Caco-2 (cell line): ENCODE measurements at places on chromosomes 1 and 21. TPM values are rescaled to one million over a fixed set of nuclear protein-coding genes. Genes with fewer than 3 reads are reported as not detected.
A peak's percentile ranks its signal among the peaks of the same experiment; 100 is the strongest.

DNA sequence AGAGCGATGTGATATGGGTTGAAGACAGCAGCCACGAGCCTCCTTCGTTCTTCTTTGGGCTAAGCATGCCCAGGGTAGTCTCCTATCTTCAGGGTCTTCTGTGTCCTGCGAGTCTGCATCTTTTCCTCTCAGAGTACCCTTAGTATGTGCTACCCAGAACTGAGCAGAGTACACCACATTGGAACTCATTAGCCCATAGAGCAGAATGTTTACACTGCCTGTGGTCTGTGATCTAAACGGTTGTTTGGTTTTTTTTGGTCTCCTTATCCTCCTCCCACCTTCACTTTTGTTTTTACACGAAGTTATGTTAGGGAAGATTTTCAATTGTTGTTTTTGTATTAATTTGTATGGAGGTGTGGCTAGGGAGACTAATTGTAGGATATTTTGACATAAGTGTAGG, 126.4 kb downstream of the NEK7 start:
- H3K4me1 ChIP-seq = no peaks in the 10 kb centered on the region
- no peak overlapping the region for H3K27ac ChIP-seq
- H3K36me3 ChIP-seq = no peaks in the 10 kb centered on the region
- no peak for DNase-seq
- no peak overlapping the region for H3K4me3 ChIP-seq

GRCh38 chr1:36516372-36517010, 33.8 kb upstream of the CSF3R start:
- no peak overlapping the region for H3K27ac ChIP-seq
- no peaks in the 10 kb centered on the region for H3K27me3 ChIP-seq
- DNase-seq = peak; percentile 38

DNA sequence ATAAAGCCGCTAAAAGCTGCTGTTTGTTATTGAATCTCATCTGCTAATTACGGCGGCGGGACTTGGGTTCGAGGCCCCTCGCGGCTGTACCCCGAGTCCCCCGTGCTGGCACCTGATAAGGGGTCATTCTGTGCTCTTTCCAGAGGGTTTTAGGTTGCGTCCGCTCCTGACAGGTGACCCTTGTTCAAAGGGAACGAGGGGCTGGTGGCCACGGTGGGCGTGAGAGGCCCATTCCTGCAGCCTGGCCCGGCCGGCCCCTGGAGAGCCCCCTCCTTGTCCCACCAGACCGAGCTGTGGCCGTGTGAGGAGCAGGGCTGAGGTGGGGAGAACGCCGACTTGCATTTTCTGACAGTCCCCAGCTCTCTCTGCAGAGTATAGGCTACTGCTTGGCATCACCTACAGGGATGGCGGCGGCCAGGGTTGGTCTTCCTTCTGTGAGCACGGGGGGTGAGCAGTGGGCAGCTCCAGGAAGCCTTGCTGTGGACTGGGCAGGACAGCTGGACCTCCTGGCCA, 12.2 kb downstream of the PRDM16 start:
- no peak for DNase-seq
- H3K4me3 ChIP-seq = no peak overlapping the region
- no peaks in the 10 kb centered on the region for H3K27me3 ChIP-seq
- no peaks in the 10 kb centered on the region for H3K4me1 ChIP-seq
- H3K27ac ChIP-seq = no peak overlapping the region
- H3K36me3 ChIP-seq = no peaks in the 10 kb centered on the region

DNA sequence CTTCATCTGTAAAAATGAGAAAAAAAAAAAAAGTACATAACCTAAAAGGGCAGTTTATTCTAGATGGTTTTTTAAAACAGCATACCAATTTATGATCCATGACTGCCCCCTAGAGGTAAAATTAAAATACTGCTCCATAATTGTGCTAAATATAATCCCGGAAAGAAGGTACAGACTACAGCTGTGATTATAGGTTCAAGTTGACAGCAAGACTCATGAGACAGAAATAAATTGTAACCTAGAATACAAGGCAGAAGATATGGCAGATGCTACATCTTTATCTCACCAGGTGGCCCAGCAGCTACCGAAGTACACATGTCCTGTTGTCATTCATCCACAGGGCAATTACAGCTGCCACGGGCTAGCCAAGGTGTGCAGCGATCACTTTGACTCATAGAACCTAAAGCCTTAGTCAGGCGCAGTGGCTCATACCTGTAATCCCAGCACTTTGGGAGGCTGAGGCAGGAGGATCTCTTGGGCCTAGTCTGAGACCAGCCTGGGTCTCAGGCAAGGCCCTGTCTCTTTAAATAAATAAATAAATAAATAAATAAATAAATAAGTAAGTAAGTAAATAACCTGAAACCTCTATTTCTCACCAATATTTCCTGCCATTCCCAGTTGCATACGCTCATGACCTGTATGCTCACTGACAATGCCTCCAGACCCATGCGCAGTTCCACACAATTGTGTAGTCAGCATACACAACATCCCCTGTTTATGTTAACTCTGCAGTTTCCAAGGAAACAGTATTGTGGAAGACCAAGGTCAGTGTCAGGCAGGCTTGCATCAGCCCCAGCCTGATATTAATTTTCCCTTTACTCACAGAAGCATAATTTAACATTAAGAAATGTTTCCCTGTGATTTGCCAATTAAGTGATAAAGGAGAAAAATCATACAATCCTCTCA, 18.3 kb upstream of the PPIE start:
- H3K4me3 ChIP-seq = no peak overlapping the region
- no peaks in the 10 kb centered on the region for H3K36me3 ChIP-seq
- H3K27ac ChIP-seq = no peak overlapping the region

- H3K36me3 ChIP-seq = no peaks in the 10 kb centered on the region
- H3K4me1 ChIP-seq = no peaks in the 10 kb centered on the region
- no peaks in the 10 kb centered on the region; the same call in 1 of the 2 replicates for H3K27me3 ChIP-seq
- H3K4me3 ChIP-seq = no peak overlapping the region
- H3K27ac ChIP-seq = no peak overlapping the region
Measured at GRCh38 chr21:44900559-44901251, 20.0 kb downstream of the ITGB2 start.

- no peak for DNase-seq
- H3K4me3 ChIP-seq = peak overlapping the region; percentile 55
- peak overlapping the region; percentile 96 for H3K27ac ChIP-seq
- H3K4me1 ChIP-seq = peaks cover 28% of the 10 kb centered on the region
Measured at GRCh38 chr1:6578624-6579373, 995 bp upstream of the ZBTB48 start.

- no peaks in the 10 kb centered on the region for H3K36me3 ChIP-seq
- no peak overlapping the region for H3K4me3 ChIP-seq
- peaks cover 23% of the 10 kb centered on the region for H3K4me1 ChIP-seq
- no peak overlapping the region for H3K27ac ChIP-seq
- no peaks in the 10 kb centered on the region for H3K27me3 ChIP-seq
Measured at GRCh38 chr1:169339773-169340172, 27.8 kb downstream of the NME7 start.

- no peak overlapping the region for H3K4me3 ChIP-seq
- H3K36me3 ChIP-seq = no peaks in the 10 kb centered on the region
- no peak for DNase-seq
- no peak overlapping the region for H3K27ac ChIP-seq
Measured at GRCh38 chr1:226436855-226437491, 29.1 kb upstream of the PARP1 start.

GRCh38 chr1:45971922-45972531, 160.4 kb downstream of the PIK3R3 start:
- H3K27me3 ChIP-seq = no peaks in the 10 kb centered on the region
- peaks cover 35% of the 10 kb centered on the region for H3K4me1 ChIP-seq
- H3K36me3 ChIP-seq = no peaks in the 10 kb centered on the region
- no peak overlapping the region for H3K27ac ChIP-seq

DNA sequence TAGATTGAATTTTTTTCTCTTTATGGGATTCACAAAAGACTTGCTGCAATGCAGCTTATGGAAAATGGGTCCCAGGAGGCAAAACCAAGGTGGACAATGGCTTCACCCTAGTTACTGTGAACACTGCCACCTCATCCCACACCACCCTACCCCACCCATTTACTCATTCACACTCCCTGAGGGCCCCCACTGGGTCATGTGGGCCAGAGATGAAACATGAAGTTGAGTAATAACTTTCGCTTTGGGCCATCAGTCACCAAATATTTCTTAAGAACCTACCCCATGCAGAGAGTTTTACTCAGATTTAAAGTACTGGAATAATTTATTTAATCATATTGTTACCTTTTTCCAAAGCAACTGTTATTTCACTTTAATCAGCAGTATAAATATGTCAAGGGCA, 191.8 kb downstream of the TPR start:
- DNase-seq = no peak
- H3K4me3 ChIP-seq = no peak overlapping the region
- no peak overlapping the region for H3K27ac ChIP-seq
- no peaks in the 10 kb centered on the region for H3K4me1 ChIP-seq
- H3K27me3 ChIP-seq = no peaks in the 10 kb centered on the region

- H3K4me3 ChIP-seq = no peak overlapping the region
- peaks cover 10% of the 10 kb centered on the region; the same call in 1 of the 2 replicates for H3K4me1 ChIP-seq
- no peak overlapping the region for H3K27ac ChIP-seq
Measured at GRCh38 chr21:36922861-36923260, 43.6 kb downstream of the HLCS start.

- H3K27me3 ChIP-seq = no peaks in the 10 kb centered on the region
- peaks cover 7% of the 10 kb centered on the region; the same call in 1 of the 2 replicates for H3K4me1 ChIP-seq
- no peak for DNase-seq
- no peak overlapping the region for H3K27ac ChIP-seq
- no peak overlapping the region for H3K4me3 ChIP-seq
- no peaks in the 10 kb centered on the region for H3K36me3 ChIP-seq
Measured at GRCh38 chr1:185561629-185562028, 172.6 kb upstream of the HMCN1 start.

- H3K27ac ChIP-seq = no peak overlapping the region
- DNase-seq = no peak
- peaks cover 5% of the 10 kb centered on the region for H3K4me1 ChIP-seq
- no peaks in the 10 kb centered on the region for H3K27me3 ChIP-seq
Measured at GRCh38 chr1:36300526-36300925, 5.6 kb upstream of the SH3D21 start.

DNA sequence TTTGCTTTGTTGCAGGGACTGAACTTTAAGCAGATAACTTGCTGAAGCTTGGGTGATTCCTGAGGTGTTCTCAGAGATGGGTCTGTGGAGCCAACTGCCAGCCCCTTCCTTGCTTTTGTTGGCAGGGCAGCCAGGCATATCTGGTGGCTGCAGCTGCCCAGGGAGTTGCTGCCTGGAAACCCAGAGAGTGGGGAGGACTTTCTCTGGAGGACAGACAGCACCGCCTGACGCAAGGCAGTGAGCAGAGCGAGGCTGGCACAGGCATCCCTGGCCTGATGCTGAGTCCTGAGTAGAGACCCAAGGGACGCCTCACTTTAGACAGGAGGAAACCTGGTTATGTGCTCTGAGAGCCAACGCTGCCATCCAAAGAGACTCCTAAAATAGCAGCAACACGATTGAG, 9.8 kb upstream of the OLFML2B start:
- no peak overlapping the region for H3K4me3 ChIP-seq
- H3K36me3 ChIP-seq = no peaks in the 10 kb centered on the region
- no peak overlapping the region for H3K27ac ChIP-seq
- H3K27me3 ChIP-seq = no peaks in the 10 kb centered on the region

GRCh38 chr1:247322442-247322841, 9.2 kb downstream of the ZNF496 start:
- no peak for DNase-seq
- no peaks in the 10 kb centered on the region for H3K36me3 ChIP-seq
- H3K4me1 ChIP-seq = no peaks in the 10 kb centered on the region

GRCh38 chr1:116908820-116909511, 750 bp upstream of the PTGFRN start:
- H3K4me1 ChIP-seq = peaks cover 7% of the 10 kb centered on the region; the same call in 1 of the 2 replicates
- peak overlapping the region; percentile 42 for H3K27ac ChIP-seq
- peak overlapping the region; percentile 60; the same call in 1 of the 2 replicates for H3K4me3 ChIP-seq
- no peak for DNase-seq
- no peaks in the 10 kb centered on the region for H3K27me3 ChIP-seq

- H3K36me3 ChIP-seq = no peaks in the 10 kb centered on the region
- H3K27me3 ChIP-seq = no peaks in the 10 kb centered on the region
- H3K27ac ChIP-seq = peak overlapping the region; percentile 64
- no peak for DNase-seq
Measured at GRCh38 chr1:31573261-31573660, 3.1 kb upstream of the TINAGL1 start.

DNA sequence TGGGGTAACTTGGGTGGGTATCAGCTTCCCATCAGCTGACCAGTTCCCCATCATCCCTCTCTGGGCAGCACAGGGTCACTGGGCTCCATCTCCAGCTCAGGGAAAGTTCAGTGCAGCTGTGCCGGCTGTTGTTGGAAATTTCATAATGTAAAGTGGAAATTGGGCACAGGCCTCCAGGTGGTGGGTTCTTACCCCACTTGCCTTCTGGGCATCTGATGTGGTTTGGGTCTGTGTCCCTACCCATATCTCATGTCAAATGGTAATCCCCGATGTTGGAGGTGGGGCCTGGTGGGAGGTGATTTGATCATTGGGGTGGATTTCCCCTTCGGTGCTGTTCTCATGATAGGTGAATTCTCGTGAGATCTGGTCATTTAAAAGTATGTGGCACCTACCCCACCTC, 59.7 kb upstream of the PSEN2 start:
- H3K27ac ChIP-seq = no peak overlapping the region
- no peak overlapping the region for H3K4me3 ChIP-seq
- DNase-seq = no peak
- H3K4me1 ChIP-seq = peaks cover 3% of the 10 kb centered on the region; the same call in 1 of the 2 replicates
- no peaks in the 10 kb centered on the region for H3K36me3 ChIP-seq

Gene FASLG
- not detected in 2 replicates for total RNA-seq

Gene ATF3
- 21.8 and 25.8 TPM in 2 replicates for total RNA-seq

Gene SIM2
- total RNA-seq = 9.4 and 11.5 TPM in 2 replicates

Gene KCNK2
- total RNA-seq = 0.18 and 0.49 TPM in 2 replicates

Gene PCBP3
- total RNA-seq = 0.75 TPM in 1 of 2 replicates, not detected in the other

Gene KCNT2
- not detected in 2 replicates for total RNA-seq
